Neural crest cell (in vitro differentiated cells): ENCODE measurements at places on chromosomes 2 and 18. TPM values are rescaled to one million over a fixed set of nuclear protein-coding genes. Genes with fewer than 3 reads are reported as not detected.

The CD302 gene
- total RNA-seq = 1.0 TPM in 2 replicates

The MYL12B gene
- 89.6 and 95.1 TPM in 2 replicates for total RNA-seq

The OSR1 gene
- 0.33 and 0.45 TPM in 2 replicates for total RNA-seq

The MAP3K20 gene
- 27.6 and 28.5 TPM in 2 replicates for total RNA-seq

- no peak for DNase-seq
Observed at GRCh38 chr18:76855594-76855993, 33.2 kb downstream of the ZNF236 start.

DNA sequence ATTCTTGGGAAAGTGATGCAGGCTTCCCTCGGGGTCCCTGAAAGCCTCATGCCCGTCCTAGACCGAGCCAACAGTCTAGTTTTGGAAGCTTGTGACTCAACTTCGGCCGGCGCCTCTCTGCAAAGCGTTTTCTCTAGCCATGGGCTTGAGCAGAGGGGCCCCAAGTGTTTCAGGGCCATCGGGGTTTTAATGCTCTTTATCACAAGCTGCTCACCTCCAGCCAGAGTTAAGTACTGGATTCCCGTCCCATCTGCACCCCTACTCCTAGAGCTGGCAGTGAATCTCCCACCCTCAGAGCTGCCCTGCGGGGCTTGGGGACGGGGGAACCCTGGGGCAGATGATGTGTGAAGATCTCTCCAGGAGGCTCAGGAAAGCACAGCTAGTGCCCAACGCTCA lies 7.3 kb downstream of the RAX start:
- DNase-seq = no peak

GRCh38 chr2:217789003-217789735 lies 213.6 kb downstream of the TNS1 start:
- DNase-seq = peak; percentile 98

GRCh38 chr18:45054636-45055035 lies 373.9 kb downstream of the SETBP1 start:
- DNase-seq = no peak

GRCh38 chr2:29910465-29910864 lies 10.9 kb downstream of the ALK start:
- DNase-seq = no peak

- DNase-seq = no peak
Observed at GRCh38 chr2:143030127-143030526, 99.1 kb upstream of the ARHGAP15 start.

DNA sequence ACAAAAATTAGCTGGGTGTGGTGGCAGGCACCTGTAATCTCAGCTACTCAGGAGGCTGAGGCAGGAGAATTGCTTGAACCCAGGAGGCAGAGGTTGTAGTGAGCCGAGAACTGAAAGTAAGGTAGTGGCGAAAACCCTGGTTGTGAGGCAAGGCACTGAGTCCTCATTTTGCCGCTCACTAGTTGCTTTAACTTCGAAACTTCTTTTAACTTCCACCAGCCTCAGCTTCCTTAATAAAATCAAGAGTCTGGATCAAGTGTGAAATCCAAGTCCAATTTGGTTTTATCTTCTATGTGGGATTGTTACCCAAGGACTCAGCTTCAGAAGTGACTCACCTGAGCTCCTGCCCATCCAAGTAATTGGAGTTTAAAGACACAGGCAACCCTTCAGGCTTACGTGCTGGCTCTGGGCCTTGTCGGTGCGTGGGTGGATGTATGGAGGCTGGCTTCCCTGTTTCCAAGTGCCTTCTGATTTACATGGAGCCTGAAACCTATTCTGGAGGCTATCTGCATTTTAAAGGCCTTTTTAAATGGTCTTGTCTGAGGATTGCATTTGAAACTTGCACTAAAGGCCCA lies 374.2 kb upstream of the ID2 start:
- no peak for DNase-seq

DNA sequence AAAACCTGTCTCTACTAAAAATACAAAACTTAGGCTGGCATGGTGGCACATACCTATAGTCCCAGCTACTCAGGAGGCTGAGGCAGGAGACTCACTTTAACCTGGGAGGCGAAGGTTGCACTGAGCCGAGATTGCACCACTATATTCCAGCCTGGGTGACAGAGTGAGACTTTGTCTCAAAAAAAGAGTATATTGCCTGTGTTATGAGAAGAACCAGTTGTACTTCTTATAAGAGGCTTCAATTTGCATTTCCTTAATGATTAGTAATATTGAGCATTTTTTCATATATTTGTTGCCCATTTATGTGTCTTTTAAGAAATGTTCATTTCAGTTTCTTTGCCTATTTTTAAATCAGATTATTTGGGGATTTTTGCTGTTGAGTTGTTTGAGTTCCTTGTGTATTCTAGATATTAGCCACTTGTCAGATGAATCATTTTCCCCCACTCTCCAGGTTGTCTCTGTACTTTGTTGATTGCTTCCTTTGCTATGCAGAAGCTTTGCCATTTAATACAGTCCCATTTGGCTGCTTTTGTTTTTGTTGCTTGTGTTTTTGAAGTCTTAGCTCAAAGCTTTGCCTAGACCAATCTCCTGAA lies 75.8 kb upstream of the LRPPRC start:
- no peak for DNase-seq

DNA sequence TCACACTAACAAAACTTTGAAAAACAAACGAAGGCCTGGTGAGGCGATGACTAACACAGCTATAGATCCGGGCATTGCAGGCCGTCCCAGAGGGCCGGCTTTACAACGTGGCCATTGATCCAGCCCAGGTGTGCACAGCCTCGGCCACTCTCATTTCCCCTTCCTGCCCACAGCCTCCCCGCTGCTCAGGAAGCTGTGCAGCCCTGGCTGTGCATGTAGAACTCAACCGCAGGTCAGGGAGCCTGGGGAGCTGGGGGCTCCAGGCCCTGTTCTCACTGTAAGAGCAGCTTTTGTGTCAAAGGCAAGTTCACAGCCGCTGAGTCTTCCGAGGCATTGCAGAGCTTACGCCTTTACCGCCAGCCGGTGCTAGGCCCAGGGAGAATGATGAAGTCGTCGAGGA lies 87.2 kb downstream of the LONRF2 start:
- DNase-seq = no peak
